H54 (cell line): ENCODE measurements at places on chromosomes 1 and 21.

DNA sequence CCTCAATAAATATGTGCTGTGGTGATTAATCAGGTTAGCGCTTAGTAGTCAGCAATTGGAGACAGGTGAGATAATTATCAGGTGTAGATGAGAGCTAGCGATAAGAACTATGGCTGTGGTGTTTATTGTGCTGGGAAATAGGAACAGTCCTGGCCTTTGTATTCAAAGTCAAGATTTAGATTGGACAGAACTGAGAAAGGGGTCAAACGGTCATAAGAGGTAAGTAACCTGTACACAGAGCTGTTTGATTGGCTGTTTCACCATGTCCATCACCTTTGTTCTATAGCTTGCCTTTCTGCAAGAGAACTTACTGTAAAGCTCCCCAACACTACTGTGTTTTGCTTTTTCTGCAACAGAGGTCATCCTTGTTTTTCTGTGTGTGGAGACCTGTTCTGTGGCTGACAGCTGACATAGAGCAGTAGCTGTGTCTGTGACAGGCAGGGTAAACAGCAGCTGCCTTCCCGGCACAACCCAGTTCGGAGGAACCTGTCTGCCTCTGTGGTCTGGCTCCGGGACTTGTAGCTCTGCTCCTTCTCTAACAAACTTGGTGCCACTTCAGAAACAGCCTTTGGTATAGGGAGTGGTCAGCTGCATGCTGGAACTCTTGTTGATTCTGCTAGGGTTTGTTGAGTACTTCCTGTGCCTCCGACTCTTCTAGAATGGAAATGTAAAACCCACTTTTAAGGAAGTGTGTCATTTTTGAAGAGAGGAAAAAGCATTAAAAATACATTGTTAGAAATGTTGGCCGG is 21.1 kb upstream of the CDC42 start:
- DNase-seq: no peak

DNA sequence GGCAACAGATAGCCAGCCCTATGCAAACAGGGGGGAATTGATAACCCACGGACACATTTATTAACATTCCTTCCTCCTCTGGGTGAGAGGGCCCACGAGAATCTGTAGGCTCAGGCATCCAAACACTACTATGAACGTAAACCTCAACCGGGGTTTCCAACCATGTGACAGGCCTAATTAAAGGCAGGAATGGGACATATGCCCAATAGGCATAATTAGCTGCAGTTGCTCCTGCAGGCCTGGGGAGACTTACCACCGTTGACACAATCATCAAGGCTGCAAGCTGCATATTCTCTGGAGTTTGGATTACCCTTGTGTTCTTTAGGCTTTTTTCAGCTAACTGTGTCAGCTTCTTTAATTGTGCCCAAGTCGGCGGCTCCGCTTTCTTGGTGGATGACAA is 22.2 kb upstream of the GBP1 start:
- DNase-seq: no peak

DNA sequence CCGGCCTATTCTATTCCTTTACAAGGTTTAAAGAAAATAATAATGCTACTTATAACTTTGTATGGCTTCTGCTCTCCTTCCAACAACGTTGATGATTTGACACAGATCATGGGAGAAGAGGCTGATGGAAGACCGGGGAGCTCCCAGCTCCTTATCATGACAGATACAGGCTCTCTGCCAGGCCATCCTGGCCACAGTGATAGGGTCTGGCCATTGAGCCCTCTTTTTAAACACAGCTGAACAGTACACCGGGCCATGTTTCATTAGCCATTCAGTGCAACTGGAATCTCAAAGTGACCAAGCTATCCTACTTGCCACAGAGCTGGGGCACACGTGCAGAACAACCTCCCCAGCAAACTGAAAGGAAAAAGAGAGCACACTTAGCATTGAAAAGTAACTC is 34.9 kb downstream of the DNAJC11 start:
- no peak for DNase-seq

- no peak for DNase-seq
Observed at GRCh38 chr1:109498161-109498801, 4.4 kb downstream of the CYB561D1 start.

DNA sequence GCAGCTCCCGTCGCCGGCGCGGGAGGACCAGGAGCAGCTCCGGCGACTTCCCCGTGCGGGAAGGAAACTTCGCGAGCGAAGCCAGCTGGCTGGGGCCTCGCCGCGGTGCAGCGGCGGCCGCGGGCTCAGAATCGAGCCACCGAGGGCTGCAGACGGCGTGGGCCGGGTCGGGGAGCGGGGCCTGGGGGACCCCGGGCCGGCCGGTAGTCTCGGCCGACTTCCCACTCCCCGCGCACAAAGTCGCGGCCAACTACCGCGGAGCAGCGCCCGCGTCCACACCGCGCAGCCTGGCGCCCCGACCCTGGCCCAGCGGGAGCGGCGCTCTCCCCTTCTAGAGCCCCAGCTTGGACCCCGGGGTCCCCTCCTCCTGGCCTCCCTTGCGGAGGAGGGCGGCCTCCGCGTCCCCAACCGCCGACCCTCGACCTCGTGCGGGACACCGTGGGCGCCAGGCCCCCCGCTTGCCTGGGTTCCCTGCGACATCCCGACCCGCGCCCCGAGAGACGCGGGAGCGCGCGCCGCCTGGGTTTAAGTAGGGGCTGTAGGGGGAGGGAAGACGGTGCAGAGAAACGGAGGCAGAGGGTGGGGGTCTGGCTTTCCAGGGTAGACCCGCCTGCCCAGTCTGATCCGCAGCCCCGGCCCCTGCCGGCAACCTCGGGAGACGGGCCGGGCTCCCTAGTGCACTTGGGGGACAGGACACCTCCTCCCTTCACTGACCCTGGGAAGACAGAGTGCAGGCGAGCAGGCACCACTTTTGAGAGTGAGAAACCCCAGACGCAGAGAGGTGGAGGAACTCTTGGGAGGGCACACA is 4.7 kb downstream of the PRDM16 start:
- no peak for DNase-seq

- DNase-seq: no peak
Observed at GRCh38 chr1:245457562-245457961, 302.8 kb downstream of the KIF26B start.

GRCh38 chr1:151613282-151613780 is 1.5 kb downstream of the SNX27 start:
- no peak for DNase-seq

- DNase-seq: no peak
Observed at GRCh38 chr1:24437631-24438396, 22.2 kb downstream of the NIPAL3 start.

GRCh38 chr1:200118779-200119505 is 91.4 kb downstream of the NR5A2 start:
- DNase-seq: no peak

GRCh38 chr1:4711416-4712275 is 57.2 kb downstream of the AJAP1 start:
- DNase-seq: no peak

DNA sequence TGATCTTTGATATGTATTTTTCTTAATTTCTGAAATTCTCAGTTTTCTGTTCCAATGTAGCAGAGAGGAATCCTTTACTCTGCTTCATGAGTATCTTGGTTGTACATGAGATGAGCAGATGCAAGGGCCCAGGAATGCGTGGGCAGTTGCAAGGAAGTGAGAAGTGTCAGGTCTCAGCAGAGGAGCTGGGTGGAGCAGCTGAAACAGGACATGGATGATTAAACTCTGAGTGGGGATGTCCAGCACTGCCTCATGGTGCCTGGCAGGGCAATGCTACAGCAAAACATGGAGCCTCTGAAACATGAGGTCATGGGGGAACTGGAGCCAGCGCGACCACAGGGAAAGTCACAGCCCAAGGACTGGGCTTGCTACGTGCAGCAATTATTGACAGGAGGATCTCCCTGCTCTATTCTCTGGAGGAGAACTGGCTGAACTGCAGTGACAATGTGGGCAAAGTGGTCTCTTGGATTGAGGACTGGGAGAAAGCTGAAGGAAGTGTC is 48.4 kb downstream of the COLGALT2 start:
- peak; percentile 40 for DNase-seq
